ENCODE measurements at places on chromosomes 2 and 18.

GRCh38 chr2:152473151-152473857 lies 138.3 kb downstream of the FMNL2 start:
- DNase-seq = no peak

DNA sequence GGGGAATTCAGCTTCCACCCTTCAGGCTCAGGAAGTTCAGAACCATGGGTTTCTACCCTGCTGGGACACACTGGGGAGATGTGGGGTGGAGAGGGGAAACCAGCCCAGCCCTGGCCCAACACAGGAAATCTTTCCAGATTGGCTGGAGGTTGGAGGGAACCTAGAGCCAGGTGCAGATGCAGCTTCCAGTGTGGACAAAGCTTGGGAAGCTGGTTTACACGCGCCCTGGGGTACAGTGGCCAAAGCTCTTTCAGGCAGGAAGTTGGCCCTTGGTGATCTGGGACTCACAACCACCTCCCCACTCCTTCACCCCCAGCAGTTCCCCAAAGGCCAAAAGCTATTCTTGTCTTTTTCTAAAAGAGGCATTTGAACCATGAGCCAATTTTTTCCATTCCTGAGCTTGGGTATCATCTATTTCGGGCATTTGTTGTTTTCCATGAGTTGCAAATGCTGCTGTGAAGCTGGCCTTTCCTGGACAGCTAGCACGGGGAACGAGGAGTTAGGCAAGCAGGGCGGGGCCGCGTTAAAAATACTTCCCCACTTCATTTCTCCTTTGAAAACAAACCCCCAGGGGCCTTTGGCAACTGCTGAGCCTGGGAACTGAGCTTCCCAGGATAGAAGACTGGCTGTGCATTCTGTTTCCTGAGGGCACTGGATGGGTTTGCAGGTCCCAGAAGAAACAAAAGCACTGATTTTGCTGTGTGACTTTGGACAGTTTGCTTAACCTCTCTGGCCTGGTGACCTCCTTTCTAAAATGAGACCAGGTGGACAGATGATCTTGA lies 3.1 kb upstream of the ARID5A start:
- DNase-seq = no peak

DNA sequence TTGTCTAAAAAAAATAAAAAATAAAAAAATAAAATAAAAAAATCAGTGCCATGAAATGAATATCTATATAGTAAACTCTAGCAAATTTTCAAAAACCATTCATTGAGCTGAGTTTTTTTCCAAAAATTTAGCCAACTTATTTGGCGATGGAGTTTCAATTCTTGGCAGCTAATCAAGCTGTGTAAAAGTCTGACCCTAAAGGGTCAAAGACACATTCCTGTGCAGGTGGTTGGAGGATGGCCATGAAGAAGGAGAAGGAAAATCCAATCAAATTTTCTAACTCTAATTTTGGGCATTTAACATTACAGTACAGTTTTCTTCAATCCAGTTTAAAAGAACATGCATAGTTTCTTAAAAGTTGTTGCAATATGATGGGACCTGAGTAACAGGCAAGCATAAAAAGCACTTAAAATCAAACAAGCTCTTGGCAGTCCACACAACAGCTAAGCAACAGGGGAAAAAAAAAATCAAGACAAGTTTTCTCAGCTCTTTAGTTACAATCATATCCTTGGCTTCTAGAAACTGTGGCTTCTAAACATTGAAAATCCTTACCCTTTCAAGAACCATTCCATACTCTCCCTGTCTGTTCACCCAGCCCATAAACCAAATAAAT lies 54.5 kb downstream of the ACVR1 start:
- no peak for DNase-seq

GRCh38 chr2:43049836-43050801 lies 176.3 kb downstream of the ZFP36L2 start:
- DNase-seq = no peak

- no peak for DNase-seq
Measured at GRCh38 chr18:36176177-36176584, 11.1 kb upstream of the MOCOS start.

DNA sequence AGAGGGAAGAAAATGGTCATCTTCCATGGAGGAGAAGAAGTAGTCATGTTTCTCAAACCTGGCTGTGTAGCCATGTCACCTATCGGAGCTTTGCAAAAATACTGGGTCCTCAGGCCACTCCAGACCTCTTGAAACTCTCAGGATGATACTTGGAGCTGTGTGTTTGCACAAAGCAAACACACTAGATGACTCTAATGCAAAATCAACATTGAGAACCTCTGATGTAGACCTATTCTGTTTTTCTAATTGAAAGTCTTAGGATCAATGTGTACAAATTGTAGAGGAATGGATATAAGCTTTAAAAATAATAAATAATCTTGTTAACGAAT lies 444.3 kb downstream of the RND3 start:
- DNase-seq = no peak

- no peak for DNase-seq
Measured at GRCh38 chr2:27566628-27567027, 16.2 kb upstream of the ZNF512 start.

- DNase-seq = no peak
Measured at GRCh38 chr18:30211112-30211511, 831.4 kb downstream of the DSC3 start.

- no peak for DNase-seq
Measured at GRCh38 chr2:140603416-140603815, 1527.4 kb downstream of the LRP1B start.

DNA sequence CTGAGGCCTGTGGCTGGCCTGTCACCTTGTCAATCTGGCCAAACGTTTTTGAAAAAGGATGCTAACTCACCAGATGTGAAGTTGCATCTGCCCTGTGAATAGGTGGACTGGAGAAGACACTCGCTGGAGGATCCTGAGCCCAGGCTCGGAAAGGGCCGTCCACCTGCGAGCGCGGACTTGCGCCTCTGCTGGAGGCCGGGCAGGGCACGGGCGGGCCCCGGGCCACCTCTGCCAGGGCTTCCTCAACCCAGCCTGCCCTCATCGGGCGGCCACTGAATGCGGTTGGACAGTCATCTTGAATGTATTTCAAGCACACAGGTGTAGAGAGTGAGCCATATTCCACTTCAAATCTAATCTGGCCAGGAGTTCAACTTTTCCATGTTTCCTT lies 83.9 kb downstream of the FAM210A start:
- DNase-seq = no peak

All from left renal pelvis (tissue), 4 donors.